NB4 (cell line): ENCODE measurements at places on chromosomes 1 and 21.

- no peak for DNase-seq
Measured at GRCh38 chr1:55169126-55169525, 46.0 kb downstream of the USP24 start.

DNA sequence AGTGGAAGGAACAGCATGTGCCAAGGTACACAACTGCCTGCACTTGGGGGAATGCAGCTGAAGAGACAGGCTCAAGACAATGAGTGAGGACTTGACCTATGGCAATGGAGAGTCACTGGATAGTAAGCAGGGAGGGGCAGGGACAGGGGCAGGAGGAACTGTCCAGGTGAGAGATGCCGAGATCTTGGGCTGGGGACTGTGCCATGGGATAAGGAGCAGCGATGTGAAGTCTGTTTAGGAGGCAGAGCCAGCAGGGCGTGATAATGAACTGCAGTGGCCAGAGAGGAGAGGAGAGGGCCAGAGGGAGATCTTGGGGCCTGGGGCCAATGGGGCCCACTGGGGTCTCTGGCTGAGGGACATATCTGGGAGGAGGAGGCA is 17.8 kb upstream of the EPB41 start:
- DNase-seq: no peak

- no peak for DNase-seq
Measured at GRCh38 chr1:231272173-231272572, 31.2 kb downstream of the GNPAT start.

DNA sequence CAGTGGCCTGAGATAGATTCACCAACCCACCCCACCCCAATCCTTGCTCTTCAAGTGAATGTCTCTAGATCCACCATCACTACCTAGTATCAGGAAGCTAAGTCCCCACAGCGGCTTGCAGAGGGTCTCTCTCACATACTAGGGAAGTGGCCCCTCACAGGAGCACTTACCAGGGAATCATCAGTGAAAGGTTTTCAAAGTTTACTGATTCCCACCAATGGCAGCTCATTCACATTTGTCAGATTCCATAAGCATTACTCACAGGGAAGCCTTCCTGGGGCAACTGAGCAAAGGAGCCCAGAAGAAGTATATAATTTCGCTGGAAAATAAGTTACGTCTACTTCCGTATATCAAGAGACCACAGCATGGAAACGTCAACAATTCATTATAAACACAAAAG is 120.8 kb downstream of the GREM2 start:
- no peak for DNase-seq

DNA sequence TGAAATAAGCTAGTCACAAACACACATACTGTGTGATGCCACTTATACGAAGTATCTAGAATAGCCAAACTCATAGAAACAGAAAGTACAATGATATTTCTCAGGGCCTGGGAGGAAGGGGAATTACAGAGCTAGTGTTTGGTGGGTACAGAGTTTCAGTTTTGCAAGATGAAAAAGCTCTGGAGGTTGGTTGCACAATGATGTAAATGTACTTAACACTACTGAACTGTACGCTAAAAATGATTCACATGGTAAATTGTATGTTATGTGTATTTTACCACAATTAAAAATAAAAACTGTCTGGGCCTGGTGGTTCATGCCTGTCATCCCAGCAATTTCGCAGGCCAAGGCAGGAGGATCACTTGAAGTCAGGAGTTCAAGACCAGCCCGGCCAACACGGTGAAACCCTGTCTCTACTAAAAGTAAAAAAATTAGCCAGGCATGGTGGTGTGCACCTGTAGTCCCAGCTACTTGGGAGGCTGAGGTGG is 15.3 kb upstream of the FHAD1 start:
- peak; percentile 25 for DNase-seq

- peak; percentile 95 for DNase-seq
Measured at GRCh38 chr1:2189459-2190425, 4.8 kb downstream of the FAAP20 start.

GRCh38 chr1:235712812-235713211 is 63.2 kb upstream of the GNG4 start:
- no peak for DNase-seq

DNA sequence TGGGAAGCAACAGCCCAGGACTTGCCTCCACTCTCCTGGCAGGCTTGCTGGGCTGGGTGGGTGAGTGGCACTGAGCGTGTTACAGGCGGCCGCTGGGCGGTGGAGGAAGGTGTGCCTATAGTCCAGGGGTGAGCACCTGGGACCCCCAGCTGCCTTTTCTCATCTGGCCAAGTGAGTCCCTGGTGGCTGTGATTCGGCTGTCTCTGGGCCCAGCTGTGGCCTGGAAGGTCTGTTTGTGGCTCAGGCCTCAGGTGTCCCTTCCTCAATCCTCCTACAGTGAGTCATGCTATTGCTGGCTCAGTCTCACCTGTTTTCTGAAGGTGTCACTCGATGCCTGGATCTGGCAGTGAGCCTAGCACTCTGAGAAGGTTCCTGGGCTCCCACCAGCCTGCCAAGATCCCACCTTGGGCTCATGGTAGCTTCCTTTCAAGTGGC is 564.2 kb downstream of the PTPRU start:
- no peak for DNase-seq
